NCI-H460 (cell line): ENCODE measurements at places on chromosomes 7 and 10.

DNA sequence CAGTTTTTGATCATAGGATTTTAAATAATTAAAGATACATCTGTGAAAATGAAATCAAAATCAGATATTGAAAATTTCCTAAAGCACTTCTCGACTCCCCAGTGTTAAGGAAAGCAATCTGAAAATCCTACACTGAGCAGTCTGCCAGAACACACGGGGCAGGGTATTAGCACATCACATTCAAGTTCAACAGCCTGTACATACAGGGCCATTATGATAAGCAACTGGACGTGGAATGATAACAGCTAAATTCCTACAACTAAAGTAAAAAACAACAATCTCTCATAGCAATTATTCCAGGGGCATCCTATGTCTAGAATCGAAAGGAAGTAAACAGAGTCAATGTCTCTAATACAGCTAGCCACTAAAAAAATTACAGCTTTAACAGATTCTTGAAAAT, 31.7 kb downstream of the TRDMT1 start:
- no peak for DNase-seq

- peak; percentile 58 for DNase-seq
Observed at GRCh38 chr10:128463991-128464760, 338.0 kb upstream of the MKI67 start.

GRCh38 chr7:74633451-74633921, 24.0 kb upstream of the GTF2I start:
- DNase-seq = no peak

GRCh38 chr10:97116462-97117162, 69.1 kb downstream of the SLIT1 start:
- DNase-seq = no peak

- no peak for DNase-seq
Observed at GRCh38 chr10:104581884-104582601, 59.0 kb upstream of the SORCS3 start.

DNA sequence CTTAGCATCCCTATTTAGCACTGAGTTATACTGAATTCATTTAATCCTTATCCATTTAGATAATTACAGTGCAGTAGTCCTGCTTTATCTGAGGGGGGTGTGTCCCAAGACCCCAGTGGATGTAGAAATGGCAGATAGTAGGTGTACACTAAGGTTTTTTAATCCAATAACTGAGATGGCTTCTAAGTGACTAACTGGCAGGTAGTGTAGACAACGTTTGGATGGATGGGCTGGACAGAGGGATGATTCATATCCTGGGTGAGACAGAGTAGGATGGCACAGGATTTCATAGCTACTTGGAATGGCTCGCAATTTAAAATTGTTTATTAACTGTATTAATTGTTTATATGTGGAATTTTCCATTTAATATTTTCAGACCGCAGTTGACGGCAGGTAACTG, 295.6 kb downstream of the CCDC3 start:
- DNase-seq = no peak

DNA sequence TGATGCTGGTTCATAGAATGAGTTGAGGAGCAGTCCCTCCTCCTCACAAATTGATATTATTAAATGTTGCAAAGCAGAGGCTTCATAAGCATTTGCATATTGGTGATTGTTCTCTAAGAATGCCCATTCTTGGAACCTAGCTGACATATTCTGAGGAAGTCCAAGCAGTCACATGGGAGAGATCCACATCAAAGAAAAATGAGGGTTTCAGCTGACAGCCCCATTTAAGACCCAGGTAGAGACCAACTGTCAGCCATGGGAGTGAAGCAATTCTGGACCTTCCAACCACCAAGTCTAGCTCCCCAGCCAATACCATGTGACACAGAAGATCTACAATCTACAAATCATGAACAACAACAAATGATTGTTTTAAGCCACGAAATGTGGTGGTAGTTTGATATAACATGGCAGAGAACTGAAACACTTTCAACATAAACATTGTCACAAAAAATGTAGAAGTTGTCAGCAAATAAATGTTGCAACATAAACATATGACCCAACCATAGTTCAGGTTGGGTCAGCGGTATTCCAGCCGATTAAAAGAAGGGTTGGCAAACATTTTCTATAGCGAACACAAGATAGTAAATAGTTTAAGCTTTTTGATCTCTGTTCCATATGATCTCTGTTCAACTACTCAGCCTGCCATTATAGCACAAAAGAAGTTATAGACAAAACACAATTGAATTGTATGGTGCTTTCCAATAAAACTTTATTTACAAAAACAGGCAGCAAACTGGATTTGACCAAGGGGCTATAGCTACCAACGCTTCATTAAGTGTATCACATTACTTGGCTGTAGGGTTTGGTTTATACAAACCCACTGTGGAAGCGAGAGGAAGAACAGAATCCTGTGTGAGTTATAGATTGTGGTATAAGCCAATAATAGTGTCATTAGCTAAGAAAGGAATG, 41.4 kb upstream of the MPP7 start:
- DNase-seq = no peak

- peak; percentile 50 for DNase-seq
Observed at GRCh38 chr10:73998929-73999691, 1.2 kb downstream of the VCL start.

DNA sequence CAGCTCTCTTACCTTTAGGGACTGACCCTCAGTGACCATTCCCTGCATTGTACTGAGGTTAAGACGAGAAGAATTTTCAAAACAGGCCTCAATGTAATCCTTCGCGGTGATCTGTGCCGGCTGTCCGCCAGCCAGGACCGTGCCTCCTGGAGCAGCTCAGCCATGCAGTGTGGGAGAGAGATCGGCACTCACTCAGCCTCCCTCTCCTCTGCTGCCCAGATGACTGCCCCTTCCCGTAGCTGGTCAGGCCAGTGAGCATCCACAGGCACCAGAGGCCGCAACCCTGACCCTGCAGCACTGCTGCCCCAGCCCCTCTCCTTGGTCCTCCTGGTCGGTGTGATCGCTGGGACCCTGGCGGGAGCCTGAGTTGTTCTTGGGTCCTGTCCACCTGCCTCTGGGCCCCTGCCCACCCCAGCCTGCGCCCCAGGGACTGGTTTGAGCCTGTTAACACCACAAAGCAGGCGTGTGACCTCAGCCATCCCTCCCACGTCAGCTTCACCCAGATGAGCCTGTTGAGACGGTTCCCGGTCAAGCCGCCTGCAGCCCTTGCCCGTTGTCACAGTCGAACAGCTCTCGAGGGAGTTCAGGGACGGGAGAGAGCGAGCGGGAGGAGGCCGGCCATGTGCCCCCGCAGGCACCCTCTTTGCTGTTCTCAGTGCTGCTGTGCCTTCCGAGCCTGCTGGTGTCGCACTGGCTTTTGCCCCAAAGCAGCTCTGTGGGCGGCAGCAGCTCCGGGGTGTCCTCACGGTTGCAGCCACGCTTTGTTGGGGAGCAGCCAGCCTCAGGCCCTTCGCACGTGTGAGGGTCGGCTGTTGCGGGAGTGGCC, 37.2 kb downstream of the NKX6-2 start:
- DNase-seq = no peak

DNA sequence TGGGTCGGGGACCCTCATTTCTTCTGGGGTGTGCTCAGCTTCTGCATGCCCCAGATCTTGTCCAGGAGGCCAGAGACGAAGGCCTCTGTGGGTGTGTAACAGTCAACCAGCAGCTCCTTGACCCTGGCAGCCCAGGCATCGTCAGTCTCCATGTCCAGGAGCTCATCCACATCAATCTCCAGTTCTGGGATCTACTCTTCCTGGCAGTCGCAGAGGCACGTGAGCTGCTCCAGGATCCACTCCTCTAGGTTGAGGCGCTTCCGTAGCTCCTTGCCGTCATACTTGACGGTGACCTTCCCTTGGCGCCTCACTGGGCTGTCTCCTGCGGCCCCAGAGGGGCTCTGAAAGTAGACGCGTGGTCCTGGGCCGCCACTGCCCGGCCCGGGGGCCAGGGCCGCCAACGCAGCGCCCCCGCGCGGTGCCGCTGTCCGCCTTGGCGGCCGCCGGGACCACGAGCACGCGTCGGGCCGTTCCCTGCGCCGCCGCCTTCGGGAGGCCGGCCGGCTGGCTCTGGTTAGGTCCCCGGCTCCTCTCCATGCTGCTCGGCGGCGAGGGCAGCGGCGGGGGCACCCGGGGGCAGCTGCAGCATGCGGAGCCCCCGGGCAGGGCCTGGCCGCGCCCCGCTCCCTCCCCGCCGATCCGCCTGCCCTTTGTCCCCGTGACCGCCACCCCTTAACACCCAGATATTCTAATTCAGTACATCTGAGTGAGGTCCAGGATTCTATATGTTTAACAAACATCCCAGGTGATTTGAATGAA, 170.5 kb downstream of the SEPTIN7 start:
- DNase-seq = no peak

DNA sequence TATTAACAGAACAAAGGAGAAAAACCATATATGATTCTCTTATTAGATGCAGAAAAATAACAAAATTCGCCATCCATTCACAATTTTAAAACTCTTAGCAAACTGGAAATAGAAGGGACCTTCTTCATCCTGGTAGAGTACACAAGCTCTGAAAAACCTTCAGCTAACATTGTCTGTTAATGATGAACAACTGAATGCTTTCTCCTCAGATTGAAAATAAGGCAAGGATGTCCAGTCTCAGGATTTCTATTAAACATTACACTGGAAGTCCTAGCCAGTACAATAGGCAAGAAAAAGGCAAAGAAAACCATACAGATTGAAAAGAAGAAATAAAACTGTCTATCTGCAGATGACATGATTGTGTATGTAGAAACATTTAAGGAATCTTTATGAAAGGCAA, 16.0 kb upstream of the CCNY start:
- DNase-seq = no peak

- DNase-seq = no peak
Observed at GRCh38 chr7:80603940-80604339, 34.5 kb upstream of the CD36 start.

DNA sequence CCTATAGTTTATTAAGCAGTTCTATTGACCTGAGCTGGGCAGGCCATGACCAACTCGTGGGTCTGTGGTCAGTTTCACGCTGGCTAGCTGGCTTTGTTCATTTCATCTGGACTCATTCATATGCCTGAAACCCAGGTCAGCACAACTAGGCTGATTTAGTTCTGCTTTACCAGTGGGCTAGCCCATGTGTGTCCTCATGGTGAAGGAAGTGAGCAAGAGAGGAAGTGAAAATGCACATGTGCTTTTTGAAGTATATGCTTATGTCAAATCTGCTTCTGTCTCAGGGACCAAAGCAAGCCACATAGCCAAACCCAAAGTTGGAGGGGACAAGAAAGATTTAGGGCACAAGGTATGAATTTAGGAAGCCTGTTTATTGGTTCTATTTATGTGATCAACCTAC, 154.5 kb downstream of the RNF133 start:
- no peak for DNase-seq

DNA sequence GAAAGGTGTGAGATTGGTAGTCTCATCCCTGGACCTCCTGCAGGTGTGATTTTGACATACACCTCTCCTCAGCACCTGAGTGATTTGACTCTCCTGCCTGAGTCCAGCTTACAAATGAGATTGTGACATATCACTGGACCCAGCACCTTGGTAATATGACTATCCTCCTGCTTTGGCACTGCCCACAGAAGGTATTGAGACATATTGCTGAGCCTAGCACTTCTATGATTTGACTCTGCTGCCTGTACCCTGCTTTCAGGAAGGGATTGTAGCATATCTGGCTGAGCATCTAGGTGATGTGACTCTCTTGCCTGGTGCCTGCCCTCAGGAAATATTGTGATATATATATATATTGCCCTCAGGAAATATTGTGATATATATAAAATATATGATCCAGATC, 43.5 kb upstream of the ZNF680 start:
- DNase-seq = no peak

DNA sequence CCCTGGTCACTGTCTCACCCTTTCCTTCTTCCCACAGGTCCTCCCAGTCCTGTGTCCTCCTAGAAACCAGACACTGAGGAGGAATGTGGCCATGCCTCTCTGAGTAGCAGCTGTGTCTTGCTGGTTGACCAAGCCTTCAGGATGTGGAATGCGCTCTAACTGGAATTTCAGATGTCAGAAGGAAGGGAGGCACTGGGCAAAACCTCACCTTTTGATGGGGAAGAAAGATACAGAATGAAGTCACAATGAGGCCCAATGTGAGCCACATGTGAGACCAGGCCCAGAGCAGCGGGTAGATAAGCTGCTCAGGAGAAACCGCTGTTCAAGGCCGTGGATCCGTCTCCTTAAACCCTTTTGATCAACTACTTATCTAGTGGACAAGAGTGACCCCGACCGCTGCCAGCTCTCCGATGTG, 54.8 kb upstream of the ECHDC3 start:
- DNase-seq = no peak

DNA sequence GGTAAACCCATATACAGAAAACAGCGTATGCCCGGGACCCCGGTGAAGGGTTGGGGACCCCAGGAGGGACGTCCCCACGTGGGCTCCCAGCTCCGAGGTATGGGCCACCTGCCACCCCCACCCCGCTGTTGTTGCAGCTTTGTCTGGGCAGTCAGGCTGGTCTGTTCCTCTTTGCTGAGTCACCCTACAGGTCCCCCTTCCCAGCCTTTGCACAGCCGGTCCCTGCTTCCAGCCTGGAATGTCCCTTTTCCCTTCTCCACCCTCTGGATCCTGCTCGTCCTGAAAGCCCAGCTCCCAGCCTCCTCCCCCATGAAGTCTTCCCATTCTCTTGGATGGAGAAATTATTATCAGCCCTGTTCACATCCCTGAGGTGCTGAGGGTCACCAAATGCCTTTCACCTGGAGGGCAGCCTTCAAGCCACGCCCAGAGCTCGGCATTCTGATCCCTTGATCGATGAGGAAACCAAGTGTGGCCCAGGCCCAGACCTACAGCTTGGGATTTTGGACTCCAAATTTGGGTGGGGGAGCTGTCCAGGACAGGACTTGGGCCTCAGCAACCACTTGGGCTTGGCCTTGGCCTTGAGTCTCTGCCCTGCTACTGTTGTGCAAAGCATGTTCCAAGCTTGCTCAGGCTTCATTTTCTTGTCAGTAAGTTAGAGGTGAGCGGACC, 2.6 kb downstream of the CLDN4 start:
- no peak for DNase-seq

- DNase-seq = no peak
Observed at GRCh38 chr10:114709984-114710383, 51.9 kb upstream of the ABLIM1 start.

DNA sequence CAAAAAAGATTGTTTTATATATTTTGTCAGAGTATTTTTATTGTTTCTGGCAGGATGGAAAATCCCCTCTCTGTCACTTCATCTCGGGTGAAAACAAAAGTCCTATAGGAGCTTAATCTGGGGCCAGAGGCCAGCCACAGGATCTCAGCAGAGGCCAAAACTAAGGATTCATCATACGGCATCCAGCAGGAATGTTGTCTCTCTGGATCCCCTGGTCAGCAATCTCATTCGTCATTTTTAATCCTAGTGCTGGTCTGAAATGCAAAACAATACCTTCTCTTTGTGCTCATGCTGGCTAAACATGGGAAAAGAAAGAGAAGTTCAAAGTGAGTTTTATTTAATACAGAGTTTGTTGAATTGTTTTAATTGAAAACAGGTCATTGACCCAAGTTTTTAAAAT, 482.5 kb upstream of the AUTS2 start:
- DNase-seq = no peak

DNA sequence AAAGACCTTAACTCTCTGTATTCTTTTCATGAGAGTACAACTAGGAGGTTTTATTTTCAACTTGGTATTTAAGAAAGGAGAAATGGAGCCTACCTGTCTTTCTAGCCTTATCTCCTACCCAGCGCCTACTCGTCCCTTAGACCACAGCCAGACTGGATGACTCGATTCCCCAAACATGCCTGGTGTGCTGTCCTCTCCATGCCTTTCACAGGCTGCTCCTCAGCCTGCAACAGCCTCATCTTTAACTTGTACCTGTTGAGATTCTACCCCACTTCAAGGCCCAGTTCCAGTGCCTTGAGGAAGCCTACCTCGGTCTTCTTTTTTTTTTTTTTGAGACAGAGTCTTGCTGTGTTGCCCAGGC, 29.4 kb downstream of the CPA1 start:
- DNase-seq = no peak

- DNase-seq = peak; percentile 25
Observed at GRCh38 chr7:115679976-115680375, 350.6 kb downstream of the TFEC start.
